NCI-H460 (cell line): ENCODE measurements at places on chromosomes 12 and 14. TPM values are rescaled to one million over a fixed set of nuclear protein-coding genes. Genes with fewer than 3 reads are reported as not detected.

Gene PTCSC3
- total RNA-seq: not detected in 2 replicates

DNA sequence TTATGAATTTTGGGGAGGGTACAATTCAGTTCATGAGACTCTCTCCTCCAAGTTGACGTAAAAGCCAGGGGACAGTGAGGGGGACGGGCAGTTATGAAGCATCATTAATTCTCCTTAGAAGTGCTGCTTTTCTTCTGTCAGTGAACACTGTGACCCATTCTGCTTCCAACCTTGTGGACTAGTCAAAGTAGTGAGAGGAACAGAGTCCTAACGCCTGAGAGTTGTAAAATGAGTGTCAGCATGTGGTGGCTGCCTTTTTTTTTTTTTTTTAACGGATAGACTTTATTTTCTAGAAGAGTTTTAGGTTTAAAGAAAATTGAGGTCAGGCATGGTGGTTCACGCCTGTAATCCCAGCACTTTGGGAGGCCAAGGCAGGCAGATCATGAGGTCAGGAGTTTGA, 15.5 kb downstream of the RESF1 start:
- no peak for DNase-seq

- DNase-seq: no peak
Observed at GRCh38 chr12:39301422-39301821, 141.5 kb downstream of the KIF21A start.

DNA sequence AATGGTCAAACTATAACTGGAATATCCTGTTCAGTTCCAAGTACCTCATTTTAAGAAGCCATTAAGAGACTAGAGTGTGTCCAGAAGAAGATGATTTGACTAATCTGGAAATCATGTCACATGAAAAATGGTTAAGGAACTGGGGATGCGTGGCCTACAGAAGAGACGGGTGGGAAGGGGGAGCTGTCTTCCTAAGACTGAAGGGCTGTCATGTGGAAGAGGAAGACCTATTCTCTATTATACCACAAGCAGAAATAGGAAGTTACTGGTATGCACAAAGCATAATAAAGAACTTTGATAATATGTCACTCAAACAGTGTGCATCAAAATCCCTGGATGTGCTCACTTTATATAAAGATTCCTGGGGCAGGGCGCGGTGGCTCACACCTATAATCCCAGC, 50.3 kb downstream of the HECTD4 start:
- no peak for DNase-seq

DNA sequence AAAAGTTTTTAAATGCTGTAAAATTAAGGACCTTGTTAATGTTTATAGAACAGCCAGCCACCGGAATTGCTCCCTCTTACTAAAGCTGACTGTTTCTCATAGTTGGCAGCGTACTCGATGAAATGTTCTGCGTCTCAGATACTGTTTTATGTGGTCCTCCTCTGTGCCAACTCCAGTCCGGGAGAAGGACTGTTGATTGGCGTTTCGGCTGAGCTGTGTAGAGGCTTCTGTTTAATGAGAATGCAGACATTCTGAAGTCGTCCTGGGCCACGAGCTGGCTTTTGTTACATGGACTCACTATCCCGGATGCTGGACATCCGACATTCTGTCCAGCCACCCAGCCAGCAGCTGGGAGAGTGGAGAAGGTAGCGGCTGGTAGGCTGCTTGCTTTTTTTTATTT, 75.4 kb downstream of the WDR20 start:
- no peak for DNase-seq

DNA sequence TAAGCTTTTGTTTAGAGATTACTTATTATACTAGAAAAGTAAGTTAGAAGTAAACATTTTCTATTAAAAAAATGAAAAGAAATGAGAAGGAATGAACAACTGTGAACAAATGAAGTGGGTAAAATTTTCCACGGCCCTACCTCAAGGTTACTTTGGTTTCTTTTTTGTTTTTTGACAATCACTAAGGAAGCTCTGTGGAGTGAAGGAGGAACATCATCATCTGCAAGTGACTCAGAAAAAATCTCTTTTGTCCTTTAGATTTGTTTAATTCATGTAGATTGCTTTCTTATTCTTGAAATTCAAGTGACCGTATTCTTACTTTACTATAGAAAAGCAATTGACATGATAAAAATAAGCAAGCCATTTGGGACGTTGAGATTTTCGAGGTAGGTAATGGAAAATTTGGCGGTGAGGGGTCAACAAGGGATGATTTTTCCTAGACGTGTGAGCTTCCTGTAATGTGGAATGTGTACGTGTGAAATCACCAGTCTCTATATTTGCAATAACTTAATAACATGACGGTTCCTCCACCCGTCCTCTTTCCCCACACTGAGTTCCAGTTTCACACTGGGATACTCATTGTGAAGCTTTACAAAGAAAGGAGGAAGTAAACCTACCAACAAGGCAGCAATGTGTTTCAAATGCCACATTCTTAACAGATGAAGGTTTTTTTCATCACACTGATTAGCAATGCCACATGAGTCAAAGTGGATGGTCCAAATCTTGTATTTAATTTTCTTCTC, 62.3 kb upstream of the EGLN3 start:
- DNase-seq: no peak

GRCh38 chr12:6386038-6386437, 2.1 kb downstream of the LTBR start:
- DNase-seq: no peak

GRCh38 chr12:107349008-107349747, 255.8 kb upstream of the CRY1 start:
- no peak for DNase-seq

DNA sequence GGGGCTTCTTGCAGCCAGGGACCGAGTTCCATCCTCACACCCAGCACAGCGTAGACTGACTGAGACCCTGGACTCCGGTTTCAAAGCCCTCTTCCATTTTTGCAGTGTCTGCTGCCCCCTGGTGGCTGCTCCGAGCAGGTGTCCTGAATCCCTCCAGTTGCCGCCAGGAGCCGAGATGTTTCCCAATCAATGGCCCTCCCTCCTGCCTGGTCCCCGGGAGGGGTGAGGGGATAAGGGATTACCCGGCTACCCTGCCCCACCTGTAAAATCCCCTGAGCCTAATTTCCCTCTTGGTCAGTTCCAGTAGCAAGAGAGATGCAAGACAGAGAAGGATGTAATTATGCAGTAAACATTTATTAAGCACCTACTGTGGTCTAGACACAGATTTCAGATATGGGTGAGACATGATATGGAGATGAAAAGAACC, 55.0 kb downstream of the PHETA1 start:
- peak; percentile 68 for DNase-seq

Gene VRTN
- total RNA-seq: not detected in 2 replicates

Gene IAPP
- total RNA-seq: not detected in 2 replicates

GRCh38 chr14:48974994-48975393, 611.2 kb downstream of the RPS29 start:
- no peak for DNase-seq

- peak; percentile 93 for DNase-seq
Observed at GRCh38 chr14:36661506-36662257, at the start of gene PAX9. TSS of gene PAX9 (plus strand) at chr14:36661860. CDS start at chr14:36662090, 230 bp downstream.

Gene SERPINA3
- total RNA-seq: not detected in 2 replicates

- DNase-seq: no peak
Observed at GRCh38 chr12:820336-820735, 68.0 kb downstream of the WNK1 start.

Gene VWF
- total RNA-seq: 0.02 and 0.06 TPM in 2 replicates

DNA sequence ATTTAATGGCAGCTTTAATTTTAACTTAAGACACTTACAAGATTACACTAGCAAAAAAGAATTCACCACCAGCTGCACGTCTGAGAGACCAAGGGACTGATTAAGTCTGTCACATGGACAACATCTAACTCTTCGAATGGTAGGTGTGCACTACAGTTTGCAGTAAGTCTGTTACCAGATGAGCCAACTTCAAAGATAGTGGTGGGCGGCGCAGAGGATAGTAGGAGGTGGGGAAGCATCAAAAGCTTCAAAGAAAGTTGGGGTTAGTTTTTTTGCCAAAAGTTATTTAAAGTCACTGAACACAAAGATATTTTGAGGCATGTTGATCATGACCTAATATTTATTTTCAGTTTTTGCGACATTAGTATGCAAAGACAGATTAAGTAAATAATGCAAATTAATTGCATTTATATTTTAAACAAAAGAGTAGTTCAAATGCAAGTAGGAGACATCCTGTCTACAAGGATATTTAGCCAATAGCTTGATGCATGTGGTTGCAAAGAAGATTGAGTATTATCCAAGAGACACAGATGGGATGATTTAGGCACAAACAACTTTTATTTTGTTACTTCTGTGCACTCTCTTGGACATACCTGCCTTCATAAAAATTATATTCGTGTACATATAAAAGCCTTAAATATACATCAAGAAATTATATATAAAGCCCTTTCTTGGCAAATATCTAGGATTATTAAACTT, 327.7 kb downstream of the BMP4 start:
- no peak for DNase-seq

Gene P2RX7
- 0.55 and 1.2 TPM in 2 replicates for total RNA-seq

GRCh38 chr12:64716371-64716770, 42.8 kb downstream of the GNS start:
- no peak for DNase-seq

Gene GLIPR1L1
- not detected in 2 replicates for total RNA-seq

GRCh38 chr14:77832297-77832696, 32.4 kb downstream of the ADCK1 start:
- no peak for DNase-seq

Gene IKZF4
- total RNA-seq: 1.5 and 1.6 TPM in 2 replicates

DNA sequence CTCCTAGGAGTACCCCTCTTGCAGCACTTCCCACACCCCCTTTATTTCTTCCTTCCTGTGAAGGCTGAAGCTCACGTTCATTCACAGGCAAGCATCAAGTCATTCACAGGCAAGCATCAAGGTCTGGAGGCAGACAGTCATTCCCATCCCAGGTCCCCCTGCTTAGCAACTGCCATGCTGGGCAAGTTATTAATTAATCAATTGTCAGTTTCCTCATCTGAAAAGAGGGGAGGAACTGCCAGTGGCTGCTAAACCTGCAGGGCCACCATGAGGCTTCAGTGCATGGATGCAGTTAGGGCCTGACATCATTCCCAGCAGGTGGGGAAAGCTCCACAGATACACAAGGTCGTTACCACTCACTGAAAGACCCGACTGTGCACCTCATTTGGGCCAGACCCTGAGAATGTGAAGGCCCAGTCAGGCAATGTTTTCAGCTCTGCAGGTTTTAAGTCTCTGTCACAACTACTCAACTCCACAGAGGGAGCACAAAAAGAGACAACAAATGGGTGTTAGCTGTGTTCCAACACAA, 85.0 kb upstream of the GPR68 start:
- no peak for DNase-seq

GRCh38 chr12:114547636-114548035, 136.3 kb downstream of the TBX3 start:
- DNase-seq: no peak

DNA sequence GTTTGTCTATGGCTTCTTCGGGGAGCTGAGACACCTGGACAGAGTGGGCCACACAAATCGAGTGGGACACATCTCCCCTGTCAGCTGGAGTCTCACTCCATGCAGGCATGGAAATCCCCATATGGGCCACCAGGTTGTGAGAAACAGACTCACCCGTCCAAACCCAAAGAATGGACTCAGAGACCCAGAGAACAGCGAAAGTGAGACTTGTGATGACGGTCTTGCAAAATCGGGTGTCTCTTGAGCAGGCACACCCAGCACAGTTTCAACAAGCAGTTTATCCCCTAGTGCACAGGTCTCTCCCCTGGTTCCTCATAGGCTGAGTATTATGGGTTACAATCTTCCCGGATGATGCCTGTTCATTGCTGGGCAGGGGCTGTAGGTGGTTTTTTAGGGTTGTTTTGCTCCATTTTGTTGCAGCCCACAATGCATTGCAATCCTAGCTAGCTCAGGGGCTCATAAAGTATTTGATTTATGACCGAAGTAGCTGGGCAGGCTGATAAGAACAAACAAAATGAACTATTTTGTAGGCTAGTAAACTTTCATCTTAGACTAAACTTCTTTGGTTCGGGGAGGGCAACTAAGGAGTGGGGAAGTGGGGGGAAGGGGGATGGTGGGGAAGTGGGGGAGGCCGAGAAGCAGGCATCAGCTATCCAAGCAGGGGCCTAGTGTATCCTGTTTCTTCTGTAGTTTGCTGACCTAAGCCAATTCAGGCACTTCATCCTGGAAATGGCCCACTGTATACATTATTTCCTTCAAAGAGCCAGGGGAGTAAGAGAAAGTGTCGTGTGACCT, 45.3 kb downstream of the IQSEC3 start:
- DNase-seq: no peak

Gene GLT8D2
- total RNA-seq: 0.26 and 0.59 TPM in 2 replicates

- no peak for DNase-seq
Observed at GRCh38 chr14:75980856-75981255, 939 bp downstream of the TGFB3 start.

DNA sequence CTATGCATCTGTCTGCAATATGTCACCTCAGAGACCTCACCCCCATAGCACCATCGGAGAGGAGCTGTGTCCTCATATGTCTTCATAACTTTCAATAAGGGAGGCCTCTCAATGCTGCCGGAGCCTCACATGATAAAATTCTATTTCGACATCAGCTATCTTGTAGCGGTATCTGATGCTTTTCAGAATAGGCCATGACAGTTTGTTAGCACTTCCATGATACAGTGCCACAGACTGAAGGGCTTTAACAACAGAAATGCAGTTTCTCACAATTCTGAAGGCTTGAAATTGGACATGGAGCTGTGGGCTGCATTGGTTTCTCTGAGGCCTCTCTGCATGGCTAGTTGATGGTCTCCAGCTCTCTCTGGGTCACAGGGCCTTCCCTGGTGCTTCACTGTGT, 125.0 kb upstream of the PZP start:
- DNase-seq: no peak

Gene RERG
- not detected in 2 replicates for total RNA-seq

Gene CLEC6A
- not detected in 2 replicates for total RNA-seq
